ENCODE measurements at places on chromosomes 3 and 15.

DNA sequence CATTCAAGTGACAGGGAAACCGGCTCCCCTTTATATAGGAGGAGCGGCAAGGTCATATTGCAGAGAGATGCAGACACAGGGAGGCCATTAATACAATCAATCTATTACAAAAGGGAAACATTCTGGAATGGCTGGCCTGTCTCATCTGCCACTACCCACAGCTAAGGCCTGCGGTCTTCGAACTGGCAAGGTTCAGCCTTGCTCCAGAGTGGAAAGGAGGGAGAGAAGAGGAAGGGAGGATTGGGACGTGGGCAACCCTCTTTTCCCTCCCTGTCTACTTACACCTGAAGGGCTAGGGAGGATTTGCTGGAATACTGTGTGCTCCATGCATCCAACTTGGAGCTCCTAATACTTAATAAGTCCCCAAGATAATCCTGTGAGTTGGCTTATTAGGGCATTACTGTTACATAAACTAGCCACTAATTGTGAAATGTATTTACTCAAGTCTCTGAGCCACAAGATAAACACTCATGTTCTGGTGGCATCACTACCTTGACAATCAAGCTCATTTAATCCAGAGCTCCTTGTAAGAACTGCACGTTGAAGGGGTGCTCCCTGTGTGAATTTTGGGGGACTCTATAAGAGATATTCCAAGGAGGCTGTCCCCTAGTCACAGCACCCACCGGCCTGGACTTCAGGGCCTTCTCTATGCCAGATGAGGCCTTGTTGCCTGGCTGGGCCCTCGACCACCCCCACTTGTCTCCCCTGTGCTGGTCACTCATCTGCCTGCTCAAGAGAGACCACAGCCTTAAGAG is 19.7 kb upstream of the CCDC174 start:
- DNase-seq: no peak

DNA sequence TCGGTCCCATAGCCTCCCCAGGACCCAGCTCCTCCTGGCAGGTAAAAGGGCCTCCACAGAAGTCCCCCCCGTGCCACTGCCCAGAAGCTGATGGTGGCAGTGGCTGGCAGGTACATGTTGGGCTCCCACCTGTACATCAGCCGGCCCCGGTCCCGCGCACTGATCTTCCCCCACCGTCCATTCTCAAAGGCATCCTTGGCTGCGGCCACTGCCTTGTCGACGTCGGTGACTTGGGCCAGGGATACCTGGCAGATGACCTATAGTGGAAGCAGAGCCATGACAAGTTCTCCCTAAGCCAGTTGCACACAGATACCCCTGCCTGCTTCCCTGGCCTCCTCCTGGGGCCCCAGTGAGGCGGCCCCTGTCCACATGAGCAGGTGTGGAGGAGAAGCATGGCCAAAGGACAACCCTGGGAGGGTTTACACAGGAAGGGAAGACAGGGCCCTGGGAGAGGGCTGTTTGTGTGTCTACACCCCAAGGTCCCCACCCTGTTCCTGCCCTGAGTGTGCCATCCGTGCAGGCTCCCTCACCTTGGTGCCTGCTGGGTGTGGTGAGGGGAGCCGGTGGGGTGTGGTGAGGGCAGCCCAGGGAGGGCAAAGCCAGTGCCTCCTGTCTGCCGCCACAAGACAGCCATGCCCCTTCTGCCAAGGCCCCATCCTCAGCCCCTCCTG is 44.8 kb downstream of the ALDH1L1 start:
- no peak for DNase-seq

- no peak for DNase-seq
These were observed 2.9 kb downstream of the WNT5A start for GRCh38 chr3:55484191-55484689.

GRCh38 chr3:132660052-132660810 is at the start of gene UBA5:
Gene UBA5 (plus strand): TSS chr3:132660329. CDS start chr3:132660538, 209 bp downstream.
- DNase-seq: peak; percentile 68

DNA sequence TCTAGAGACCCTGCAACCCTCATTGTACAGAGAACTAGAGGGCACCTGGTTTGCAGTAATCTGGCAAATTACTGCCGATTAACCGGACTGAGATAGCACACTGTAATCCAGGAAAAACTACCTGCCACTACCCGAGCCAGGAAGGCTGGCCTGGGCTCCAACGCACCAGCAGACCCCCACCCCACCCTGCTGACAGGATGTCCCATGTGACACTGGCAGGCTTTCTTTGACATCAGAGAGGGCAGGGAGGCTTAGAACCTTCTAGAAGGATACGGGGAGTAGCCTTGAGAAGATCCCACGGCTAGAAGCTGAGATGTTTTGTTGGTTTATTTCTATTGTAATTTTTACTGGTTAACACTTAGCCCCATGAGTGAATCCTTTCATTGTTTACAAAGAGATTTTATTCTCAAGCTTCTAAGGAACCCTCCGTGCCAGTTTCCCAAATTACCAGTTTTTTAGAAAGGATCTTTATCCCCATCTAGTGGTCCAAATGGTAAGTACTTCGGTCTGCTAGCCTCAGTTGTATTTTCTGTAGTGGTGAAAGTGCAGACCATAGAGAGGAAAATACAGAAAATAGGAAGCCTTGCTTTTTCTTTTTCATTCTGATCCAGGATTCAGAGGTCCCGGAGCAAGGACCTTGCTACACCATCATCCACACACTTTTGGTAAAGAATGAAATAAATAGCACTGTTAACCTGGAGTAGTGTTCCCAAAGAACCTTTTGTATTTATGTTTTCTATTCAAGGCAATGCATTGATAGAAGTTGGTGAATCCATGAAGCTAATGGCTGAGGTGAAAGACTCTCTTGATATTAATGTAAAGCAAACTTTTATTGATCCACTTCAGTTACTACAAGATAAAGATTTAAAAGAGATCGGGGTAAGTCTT is 81.9 kb upstream of the ADAMTSL3 start:
- DNase-seq: peak; percentile 26

- no peak for DNase-seq
These were observed 286.3 kb downstream of the ZNF385D start for GRCh38 chr3:21464746-21465145.

GRCh38 chr15:48532946-48533345 is 112.6 kb downstream of the FBN1 start:
- DNase-seq: no peak

DNA sequence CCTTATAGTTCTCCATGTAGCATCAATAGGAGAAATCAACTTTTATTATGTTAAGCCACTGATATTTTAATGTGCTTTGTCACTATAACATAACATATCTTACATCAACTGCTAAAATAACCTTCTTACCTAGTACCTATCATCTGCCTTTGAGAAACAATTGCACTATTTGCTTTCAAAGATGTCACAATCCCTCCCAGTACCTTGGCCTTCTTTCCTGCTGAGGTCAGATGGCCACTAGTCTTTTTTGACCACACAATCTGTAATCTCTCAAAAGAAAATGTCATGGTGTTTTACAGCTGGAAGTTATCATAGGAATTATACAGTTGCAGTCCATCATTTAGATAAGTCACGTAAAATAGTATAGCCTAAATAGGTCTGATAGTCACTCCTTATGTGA is 247.5 kb upstream of the SLITRK3 start:
- DNase-seq: no peak

- DNase-seq: no peak
These were observed 27.6 kb upstream of the ANKDD1A start for GRCh38 chr15:64883997-64884511.

DNA sequence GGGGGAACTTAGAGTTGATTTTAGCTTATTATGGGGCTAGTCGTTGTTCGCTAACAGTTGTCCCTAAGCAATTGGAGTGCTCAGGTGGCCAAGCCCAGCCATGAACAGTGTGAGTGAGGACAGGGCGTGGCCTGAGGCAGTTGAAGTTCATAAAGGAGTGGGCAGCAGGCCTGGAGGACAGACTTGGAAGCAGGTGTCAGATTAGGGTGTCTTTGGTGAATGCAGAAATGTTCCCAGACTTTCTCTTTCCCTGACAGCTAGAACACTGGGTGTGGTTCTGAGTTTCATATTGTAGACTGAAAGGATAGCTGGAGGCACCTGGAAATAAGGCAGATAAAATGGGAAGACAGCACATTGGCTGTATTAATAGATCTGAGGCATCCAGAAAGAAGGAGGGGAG is 59.8 kb upstream of the FGD5 start:
- DNase-seq: no peak

- DNase-seq: no peak
These were observed 8.1 kb downstream of the C3orf70 start for GRCh38 chr3:185144784-185145183.

- no peak for DNase-seq
These were observed 1.8 kb downstream of the HCN4 start for GRCh38 chr15:73366766-73367623.

DNA sequence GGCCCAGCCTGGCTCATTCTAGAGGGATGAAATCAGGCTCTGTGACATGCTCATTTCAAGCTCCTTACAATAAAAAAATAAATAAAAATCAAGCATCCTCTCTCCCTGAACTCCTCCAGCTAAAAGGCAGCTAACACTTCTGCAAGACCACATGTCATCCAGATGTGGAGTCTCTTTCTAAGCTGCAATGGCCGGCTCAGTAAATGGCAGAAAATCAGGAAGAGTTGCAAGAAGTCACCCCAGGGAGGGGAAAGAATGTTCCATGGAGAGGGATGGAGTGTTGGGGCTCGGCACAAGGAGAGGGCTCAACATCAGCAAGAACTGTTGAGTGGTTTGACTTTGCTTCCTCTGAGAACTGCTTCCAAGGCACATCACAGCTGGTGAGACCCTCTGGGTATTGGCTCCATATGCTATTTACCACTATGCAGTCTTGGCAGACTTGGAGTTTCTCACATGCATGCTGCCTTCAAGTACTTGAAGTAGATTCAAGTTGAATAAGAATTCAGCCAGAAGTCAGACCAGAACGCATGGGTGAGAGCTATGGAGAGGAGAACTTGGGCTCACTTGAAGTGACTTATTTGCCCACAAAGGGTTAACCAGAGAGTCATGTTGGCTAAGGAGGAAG is 689.0 kb downstream of the NTRK3 start:
- DNase-seq: no peak

- no peak for DNase-seq
These were observed 179.7 kb downstream of the ITPR1 start for GRCh38 chr3:4672725-4673275.

DNA sequence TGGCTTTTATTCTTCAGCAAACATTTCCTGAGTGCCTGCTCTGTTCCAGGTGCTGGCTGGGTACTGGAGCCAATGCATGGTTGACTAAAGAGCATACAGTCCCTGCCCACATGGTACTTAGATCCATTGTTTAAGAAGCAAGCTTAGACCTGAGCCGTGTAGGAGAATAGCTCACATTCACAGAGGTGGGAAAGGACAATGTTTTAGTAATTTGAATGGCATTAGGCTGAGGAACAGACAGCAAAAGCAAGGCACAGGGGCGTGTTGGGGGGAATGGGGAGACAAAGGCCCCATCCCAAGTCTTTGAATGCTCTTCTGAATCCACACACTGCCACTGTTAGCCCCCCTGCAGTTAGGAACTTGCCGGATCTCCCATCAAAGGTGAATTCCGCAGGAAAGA is 388.2 kb upstream of the RGMA start:
- DNase-seq: no peak

DNA sequence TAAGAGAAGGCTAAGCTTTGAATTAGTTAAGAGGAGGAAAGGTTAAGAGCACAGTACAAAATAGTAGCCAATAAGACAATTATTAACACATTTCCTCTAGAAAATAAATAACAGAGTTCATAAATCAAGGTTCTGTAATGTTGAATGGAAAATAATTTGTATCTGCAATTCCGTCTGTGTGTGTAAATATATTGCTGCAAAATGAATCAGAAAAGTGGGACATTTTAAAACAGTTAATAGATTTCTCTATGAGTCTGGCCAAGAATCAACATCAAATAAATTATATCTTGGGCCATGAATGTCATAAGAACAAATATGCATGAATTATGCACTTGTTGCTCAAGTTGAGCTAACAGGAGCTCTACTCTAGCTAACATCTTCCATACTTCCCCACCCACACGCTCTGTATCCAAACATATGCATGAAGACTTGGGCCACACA is 14.2 kb upstream of the SUCNR1 start:
- no peak for DNase-seq

DNA sequence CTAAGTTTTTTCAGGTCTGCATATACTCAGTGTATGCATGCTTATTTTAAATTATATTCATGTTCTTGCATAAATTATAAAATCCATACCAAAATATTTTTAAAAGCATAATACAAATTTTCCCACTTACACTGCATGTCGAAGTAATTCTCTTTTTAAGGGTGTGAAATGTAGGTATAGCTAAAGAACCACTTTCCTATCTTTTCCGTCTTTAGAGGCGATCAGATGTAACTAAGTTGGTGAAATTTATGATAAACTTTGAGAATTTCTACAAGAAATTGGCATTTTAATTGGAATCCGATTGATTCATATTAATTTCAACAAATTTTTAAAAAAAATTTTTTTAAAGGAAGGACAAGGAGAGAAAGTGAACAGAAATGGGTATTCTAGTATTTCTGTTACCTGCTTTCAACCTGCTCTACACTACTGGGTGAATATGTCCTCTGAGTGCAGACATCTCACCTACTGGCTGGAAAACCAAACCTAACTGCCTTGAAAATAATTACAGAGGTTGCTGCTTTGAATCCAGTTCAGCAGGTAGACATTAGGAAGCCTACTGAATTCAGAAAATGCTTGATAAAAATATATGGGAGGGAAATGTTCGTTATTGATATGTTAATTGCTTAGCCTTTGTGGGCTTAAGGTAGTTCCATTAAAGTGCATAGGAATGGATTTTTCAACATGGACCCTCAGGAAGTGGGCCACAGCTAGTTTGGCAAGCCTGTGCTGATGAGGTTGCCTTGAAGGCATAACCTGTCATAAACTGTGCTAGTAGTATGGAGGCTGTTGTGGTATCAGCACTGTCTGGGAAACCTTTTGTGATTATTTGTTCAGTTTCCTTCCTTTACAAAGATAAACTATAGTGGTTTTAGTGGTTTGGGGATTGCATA is 5.1 kb downstream of the TRIM71 start:
- no peak for DNase-seq

GRCh38 chr3:125050488-125051090 is 5.2 kb downstream of the HEG1 start:
- no peak for DNase-seq

DNA sequence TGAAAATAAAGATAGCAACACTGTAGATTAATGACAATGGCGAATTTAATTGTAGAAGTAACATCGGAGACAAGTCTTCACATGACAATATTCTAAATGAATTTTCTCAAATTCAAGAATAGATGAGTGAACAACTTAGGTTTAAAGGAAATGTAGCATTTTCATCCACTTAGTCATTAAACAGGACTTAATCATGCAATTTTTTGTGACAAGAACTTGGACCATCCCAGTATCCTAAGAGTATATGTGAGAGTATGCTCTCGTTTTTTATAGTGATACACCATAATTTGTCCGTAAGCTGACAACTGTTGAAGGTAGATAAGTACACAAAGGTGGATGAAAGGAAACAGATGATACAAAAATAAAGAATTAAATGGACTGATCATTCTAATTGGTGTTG is 81.5 kb downstream of the DLG1 start:
- no peak for DNase-seq

- DNase-seq: no peak
These were observed 1.1 kb downstream of the PAK6 start for GRCh38 chr15:40239693-40240618.

DNA sequence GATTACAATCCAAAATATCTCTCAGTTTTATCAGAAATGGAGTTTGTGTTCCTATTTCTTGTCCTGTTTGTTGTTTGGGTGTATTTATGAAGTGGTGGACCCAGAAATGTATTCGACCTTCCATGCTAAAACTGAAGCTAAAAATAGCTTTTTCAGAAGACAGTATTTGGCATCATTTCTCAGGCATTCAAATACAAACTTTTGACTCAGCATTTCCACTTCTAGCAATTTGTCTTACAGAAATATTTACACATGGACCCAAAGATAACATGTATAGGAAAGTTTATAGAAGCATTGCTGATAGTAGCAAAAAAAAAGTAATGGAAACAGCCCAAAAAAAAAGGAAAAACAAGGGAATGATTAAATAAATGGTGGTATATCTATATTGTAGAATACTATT is 156.3 kb downstream of the HCN4 start:
- no peak for DNase-seq
